ENCODE measurements at places on chromosomes 3 and 15.

GRCh38 chr3:32310918-32311839, 72.7 kb downstream of the CMTM8 start:
- DNase-seq, result no peak

GRCh38 chr15:63842626-63843025, 8.9 kb upstream of the HERC1 start:
- DNase-seq, result no peak

- DNase-seq, result no peak
Measured at GRCh38 chr3:50264383-50264963, 4.5 kb upstream of the SEMA3B start.

DNA sequence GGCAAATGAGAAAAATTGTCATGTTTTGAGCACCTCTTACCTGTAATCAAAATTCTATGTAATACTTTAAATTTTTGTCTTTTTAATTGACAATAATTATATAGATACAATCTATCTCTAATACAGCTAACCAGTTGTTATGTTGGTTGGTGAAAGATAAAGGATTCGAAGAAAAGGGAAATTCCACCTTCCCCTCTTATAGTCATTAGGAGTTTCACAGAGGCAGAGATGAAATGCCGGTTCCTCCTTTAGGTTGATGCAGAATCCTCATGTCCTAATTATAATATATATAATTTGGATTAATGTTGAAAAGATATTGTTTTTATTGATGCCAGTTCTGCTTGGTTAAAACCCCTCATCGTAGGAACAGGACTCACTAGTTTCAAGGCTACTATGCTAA, 67.1 kb downstream of the LRCH3 start:
- no peak for DNase-seq

GRCh38 chr3:4493941-4494894, 1.1 kb downstream of the ITPR1 start:
- DNase-seq, result no peak

Data from common myeloid progenitor, CD34-positive (primary cell).